ENCODE measurements at places on chromosomes 2 and 18. TPM values are rescaled to one million over a fixed set of nuclear protein-coding genes. Genes with fewer than 3 reads are reported as not detected.

DNA sequence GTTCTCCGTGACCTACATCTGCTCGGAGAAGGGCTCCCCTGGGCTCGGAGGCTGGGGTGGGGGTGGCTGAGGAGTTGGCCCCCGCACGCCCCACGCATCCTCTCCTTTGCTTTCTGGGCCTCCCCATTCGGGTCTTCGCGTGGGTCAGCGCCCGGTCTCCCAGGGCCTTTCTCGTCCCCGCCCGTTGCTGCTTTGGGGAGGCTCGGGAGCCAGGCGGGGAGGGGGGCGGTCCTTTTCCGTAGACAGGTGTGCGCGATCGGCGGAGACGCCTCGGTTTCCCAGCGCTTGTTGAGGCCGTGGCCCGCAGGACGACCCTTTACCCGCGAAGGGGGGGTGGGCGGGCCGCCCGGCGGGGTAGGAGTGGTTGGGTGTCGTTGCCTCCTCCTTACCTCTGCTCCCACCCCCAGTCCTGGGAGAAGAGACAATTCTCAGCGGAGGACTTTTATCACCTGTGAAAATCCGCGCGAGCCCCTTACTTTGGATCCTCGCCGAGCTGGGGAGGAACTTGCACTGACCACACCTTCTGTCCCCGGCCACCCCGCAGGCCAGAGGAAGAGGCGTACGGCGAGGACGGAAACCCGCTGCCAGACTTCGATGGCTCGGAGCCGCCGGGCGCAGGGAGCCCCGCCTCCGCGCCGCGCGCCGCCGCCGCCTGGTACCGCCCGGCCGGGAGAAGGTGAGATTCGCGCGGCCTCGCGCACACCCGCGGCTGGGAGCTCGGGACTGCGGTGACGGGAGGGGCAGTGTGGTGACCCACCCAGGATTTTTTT is 2.6 kb downstream of the ADCYAP1 start:
- DNase-seq, result no peak

DNA sequence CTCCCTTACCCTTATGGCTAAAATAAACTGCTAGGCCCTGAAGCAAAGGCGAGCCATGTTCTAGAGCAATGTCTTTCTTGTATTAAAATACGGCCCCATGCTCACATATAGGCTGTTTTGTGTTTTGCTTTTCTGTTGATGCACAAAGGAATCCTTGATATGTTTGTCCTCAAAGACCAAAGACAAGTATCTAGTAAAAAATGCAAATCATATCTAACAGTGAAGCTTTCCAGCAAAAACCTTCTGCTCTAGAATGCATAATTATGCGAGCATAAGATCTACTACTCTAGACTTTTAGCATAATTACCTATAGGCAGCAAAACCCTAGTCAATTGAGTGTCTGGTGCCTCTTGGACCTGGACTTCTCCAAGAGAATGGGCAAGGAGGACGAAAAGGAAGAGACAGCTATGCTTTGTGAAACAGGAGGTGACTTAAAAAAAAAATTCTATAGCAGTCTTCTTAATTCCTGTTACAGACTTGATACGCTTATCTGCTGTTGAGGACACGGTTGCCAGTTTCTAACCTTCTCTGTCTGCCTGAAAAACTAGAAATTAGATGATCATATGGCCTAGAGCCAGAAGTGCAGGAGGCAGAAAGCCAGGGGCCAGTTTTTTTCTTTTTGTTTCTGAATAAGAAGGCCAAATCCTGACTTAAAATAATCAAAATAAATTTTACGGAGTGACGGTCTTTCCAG is 1.5 kb upstream of the AMMECR1L start:
- no peak for DNase-seq

GRCh38 chr2:205287316-205287715 is 395.0 kb upstream of the NRP2 start:
- DNase-seq, result no peak

- no peak for DNase-seq
These were observed 1.6 kb upstream of the CSRNP3 start for GRCh38 chr2:165467921-165468320.

DNA sequence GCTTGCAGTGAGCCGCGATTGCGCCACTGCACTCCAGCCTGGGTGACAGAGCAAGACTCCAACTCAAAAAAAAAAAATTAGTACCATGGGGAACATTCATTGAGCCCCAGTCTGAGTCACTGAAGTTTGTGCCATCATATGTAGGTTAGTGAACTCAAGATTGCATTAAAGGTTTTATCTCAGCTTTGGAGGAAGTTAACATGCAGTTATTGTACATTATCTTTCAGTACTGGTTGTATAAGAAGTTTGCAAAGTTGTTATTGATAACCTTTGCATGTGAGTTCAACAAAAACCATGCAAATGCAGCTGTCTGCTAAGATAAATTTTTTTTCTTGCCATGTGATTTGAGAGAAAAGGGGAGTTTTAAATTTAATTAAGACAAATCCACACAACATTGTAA is 95.7 kb downstream of the MEIS1 start:
- DNase-seq, result no peak

CYBRD1 gene
- 39.9 TPM for polyA plus RNA-seq

PRKAG3 gene
- polyA plus RNA-seq, result not detected

NOL4 gene
- polyA plus RNA-seq, result 6.8 TPM

TGFA gene
- not detected for polyA plus RNA-seq

POTEI gene
- polyA plus RNA-seq, result not detected

SLC5A7 gene
- not detected for polyA plus RNA-seq

Measured in GM12878 (cell line).